ENCODE measurements at places on chromosomes 3 and 15.

- no peak for DNase-seq
These were observed 612.8 kb downstream of the MAGI1 start for GRCh38 chr3:65425880-65426279.

DNA sequence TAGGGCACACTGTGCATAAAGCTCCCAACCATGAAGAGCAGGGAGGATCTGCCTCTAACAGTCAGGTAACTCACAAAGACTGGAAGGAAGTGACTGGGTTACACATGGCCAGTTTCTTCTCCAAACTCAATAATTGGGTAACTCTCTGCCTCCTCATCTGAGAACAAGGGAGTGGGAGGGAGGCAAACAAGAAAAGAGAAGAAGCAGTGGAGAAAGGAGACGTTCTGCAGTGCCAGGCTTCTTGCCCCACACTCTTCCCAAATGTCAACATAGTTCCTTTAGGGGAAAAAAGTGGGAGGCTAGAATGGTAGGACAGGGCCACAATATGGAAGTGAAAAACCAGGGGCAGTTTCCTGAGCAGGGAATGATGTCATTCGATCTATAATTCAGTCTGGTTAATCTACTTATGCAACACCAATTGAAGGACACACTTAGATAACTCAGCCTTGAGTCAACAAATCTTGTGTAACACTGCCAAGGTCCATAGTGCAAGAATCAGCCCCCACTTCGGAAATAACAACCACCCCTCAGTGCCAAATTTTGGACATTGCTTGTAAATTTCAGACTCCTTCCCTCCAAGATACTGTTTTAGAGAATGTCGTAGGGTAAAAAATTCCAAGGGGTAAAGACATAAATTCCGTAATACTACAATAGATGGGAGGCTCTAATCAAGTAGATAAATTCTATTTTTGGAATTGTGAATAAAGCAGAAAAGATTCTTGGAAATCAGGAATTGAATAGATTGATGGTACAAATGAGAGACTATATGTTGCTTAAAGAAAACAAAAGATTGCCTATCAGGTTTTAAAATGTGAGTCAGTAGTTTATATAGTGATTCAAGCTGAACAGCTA, 143.0 kb downstream of the LPP start:
- DNase-seq: peak; percentile 32

DNA sequence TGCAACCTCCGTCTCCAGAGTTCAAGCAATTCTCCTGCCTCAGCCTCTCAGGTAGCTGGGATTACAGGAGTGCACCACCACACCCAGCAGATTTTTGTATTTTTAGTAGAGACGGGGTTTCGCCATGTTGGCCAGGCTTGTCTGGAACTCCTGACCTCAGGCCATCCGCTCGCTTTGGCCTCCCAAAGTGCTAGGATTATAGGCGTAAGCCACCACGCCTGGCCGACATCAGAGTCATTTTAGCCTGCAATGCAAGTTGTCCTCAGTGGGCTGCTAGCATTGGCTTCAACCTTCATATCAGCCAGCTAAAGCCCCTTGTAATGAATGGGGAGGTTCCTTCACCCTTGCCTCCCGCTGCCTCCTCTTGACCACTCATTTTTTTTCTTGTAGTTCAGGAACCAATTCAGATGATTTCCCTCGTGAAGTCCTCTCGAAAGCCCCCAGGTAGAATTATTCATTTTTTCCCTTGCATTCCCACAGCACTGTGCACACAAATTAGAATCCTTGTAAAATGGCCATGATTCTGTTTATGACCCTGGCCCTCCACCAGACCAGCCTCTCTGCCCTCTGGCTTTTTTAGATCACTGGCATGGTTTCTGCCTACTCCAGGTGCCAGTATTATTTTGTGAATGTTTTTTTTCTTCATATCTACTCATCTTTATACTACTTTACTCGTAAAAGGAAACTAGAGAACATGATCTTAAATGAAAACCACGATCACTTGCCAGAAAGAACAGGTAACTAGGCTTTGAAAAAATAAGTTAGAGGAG, 29.1 kb downstream of the FLNB start:
- DNase-seq: no peak

DNA sequence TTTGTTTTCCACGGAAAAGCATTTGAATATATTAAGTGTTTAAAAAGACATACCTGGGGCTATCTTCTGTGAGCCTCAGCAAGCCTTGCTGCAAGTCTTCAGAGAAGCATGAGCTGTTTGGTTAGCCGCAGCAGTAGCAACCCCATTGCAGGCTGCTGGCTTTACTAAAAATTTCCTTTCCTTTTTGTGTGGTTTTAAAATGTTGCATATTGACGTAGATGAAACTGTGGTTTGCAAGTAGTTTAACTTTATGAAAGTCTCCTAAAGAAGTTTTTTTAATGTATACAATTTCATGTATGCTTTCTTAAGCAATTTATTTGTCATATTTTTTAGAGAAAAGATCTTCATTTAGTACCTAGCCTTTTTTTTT, at the start of gene GPR171:
TSS of gene GPR171 (minus strand) at position 166 of the 370 bp plus-strand sequence. CDS start 3,830 bp downstream, outside the sequence.
- no peak for DNase-seq

DNA sequence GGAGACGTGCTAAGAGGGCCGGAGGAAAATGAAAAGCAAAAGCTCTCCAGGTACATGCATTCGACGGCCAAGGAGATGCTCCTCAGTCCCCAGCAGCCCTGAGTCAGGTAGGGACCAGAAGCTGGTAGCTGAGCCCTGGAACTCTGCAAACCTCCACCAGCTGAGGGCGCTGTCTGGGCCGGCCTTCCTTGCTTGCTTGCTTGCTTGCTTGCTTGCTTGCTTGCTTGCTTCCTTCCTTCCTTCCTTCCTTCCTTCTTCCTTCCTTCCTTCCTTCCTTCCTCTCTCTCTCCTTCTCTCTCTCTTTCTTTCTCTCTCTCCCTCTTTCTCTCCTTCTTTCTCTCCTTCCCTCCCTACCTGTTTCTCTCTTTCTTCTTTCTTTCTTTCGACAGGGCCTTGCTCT, 94.6 kb upstream of the RASGRF1 start:
- no peak for DNase-seq

DNA sequence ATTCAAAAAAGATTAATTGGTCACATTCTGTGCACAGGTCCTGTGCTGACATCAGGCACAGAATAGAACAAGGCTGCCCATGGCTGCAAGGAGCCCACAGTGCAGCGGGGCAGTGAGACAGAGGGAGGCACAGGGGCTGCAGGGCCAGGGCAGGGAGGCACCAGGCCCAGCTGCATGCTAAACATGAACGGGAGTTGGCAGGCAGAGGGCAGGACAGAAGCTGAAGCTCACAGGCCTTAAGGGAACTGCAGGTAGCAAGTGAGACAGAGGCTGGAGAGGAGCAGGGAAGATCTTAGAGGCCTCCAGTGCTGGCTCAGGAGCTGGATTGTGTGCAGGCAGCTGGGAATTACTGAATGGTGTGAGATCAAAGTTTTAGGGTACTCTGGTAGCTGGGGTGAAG, 26.2 kb downstream of the IDH3A start:
- no peak for DNase-seq

DNA sequence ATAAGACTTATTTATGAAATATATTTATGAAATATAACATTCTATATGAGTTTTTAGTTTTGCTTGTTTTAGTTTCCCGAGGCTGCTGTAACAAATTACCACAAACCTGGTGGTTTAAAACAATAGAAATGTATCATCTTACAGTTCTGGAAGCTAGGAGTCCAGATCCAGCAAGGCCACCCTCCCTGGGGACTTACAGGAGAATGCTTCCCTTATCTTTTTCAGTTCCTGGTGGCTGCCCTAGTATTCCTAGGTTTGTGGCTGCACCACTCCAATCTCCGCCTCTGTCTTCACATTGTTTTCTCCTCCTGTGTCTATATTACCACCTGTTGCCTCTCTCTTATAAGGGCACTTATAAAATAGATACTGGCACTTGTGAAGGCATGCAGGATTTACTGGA, 877.8 kb downstream of the TUSC7 start:
- no peak for DNase-seq

GRCh38 chr3:177460047-177460446, 262.8 kb upstream of the TBL1XR1 start:
- DNase-seq: no peak

DNA sequence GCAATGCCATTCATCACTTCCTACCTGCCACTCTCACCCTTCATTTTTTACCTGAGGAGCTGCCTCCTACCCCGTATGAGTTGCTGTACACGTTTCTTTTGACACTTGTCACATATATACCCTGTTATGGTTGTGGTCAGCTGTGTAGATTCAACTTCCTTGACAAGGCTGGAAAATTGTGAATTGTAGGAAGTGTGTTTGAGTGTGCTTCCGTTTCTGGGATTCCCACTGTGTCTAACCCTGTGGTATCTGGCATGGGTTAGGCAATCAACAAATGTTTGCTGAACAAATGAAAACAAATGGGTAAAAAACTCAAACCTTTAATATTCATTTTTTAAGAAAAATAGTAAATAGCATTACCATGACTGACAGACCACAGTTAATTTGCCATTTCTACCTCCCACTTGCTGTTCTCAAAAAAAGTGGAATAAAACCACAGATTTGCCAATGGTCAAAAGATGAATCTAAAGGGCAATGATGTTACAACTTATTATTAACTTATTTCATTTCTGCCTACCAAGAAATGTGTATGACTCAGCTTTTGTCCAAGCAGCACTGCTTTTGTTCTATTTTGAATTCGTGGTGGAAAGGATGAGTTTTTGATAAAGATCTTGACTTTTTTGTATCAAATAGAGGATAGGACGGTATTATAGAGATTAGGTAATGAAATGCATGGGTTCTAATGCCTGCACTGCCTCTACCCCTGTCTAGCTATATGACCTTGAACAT, 404.6 kb downstream of the LPP start:
- no peak for DNase-seq

DNA sequence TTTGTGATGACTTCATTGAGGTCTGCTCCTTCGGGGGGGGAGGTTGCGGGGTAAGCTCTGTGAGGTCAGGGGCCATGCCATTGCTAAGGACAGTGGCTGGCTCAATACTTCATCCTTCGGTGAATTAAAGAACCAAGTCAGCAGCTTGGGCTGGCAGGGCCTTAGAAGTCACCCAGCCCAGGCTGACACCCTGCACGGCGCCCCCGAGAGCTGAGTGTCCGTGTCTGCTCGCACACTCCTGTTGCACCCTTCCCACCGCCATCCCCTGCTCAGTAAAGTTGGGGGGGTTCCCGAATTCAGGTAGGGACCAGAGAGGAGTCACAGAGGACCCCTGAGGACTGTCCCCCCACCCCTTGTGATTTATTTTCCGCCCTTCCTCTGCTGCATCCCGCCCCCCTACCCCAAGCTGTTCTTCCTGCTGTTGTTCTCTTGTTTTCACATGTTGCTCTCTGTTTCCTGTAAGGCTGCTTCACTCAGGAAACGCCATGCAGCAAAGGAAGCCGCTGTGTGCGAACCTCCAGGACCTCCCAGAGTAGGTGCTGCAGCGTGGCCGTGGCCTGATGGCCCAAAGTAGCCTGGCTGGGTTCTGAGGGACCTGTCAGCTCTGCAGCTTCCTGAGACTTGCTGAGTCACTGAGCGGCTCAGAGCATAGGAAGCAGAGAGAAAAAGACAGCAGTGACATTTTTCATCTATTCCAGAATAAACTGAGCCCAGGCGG, 14.4 kb downstream of the EFCC1 start:
- no peak for DNase-seq

- DNase-seq: no peak
These were observed 491 bp upstream of the ZNF774 start for GRCh38 chr15:90351479-90352106.

GRCh38 chr3:69300296-69300695, 85.6 kb downstream of the FRMD4B start:
- no peak for DNase-seq

DNA sequence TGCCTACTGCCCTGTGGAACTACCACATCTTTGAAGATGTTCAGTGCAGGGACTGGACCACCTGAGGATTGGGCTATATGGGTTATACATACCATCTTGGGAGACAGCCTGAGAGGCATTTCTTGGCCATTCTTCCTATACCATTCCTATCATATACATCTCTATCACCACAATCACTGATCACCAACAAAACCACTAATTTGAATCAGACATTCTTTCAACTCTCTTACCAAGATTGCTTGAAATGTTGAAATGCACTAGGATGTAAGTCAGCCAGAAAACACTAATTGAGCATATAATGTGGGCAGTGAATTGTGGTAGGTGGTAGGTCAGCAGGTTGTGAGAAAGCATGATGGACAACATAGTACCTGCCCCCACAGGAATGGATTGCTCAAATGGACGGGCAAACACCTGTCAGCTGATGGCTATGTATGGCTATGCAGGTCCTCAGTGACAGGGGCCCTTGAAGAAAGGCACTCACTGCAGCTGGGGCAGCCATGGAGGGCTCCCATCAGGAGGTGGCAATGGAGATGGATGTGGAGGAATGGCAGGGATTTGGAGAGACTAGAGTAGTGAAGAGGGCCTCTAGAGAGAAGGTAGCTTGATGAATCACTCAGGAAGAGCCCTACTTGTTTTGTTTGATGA, 49.1 kb downstream of the AMOTL2 start:
- DNase-seq: no peak

DNA sequence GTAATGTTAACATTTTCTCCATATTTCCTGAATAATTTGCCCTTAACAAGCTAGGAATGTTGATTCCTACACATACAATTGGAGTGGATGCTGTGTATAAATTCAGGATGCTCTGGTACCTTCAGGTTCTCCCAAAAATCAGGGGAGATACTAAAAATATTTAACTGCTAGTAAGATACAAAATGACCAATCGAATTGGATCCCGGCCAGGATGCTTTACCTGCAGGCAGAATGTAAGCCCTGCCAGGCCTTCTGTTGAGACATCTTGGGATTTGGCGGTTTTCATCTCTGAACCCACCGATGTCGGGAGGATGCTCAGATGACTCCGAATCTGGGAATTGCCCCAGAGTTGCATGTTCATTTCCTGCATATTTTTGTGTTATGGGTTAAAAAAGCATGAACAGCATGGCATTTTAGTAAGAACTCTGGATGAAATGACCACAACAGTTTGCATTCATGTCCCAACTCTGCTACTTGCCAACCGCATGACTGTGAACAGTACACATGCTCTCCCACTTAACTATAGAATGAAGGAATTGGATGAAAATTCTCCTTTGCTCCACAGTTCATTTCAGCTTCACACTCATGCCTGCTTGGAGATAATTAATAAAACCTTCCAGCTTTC, 241.4 kb upstream of the TBL1XR1 start:
- no peak for DNase-seq

- DNase-seq: no peak
These were observed 33.7 kb downstream of the MED12L start for GRCh38 chr3:151119188-151119587.

DNA sequence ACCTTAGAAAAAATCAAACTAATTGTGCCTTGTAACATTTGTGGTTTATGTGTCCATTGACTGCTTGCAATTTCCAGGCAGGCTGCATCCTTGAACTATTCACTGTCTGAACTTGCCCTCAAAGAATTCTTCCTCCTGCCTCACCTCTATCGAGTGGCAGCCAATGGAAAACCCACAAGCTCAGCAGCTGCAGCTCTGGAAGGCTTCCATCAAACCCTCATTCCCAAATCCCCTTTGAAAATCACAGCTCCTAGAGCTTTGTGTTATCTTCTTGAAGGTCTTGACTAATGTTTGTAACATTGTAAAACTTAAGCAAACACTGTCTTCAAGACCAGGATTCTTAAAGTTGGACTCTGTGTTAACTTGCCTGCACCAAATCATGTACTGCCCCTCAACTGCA, 81.1 kb downstream of the FILIP1L start:
- DNase-seq: no peak

GRCh38 chr3:45984331-45985312, 11.0 kb downstream of the FYCO1 start:
- DNase-seq: no peak

Measured in BJ (cell line).